NCI-H69 (cell line): ENCODE measurements at places on chromosomes 7 and 10.

GRCh38 chr10:63641799-63642198, 120.6 kb downstream of the REEP3 start:
- DNase-seq, result no peak

DNA sequence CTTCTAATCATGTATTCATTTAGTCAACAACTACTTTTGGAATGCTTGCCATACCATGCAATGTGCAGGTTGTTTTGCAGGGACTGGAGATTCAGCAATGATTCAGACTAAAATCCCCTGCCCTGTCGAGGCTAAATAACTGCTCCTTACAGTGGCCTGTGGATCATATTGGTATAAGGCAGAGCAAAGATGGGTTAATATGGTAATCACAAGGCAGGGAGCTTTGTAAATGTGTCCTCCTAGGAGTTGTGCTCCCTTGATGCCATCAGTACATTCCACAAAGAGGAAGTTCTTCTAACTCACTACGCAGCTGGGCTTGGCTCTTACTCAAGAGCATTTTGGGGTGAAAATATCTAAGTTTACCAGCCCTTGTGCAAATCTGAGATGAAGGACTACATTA, 614 bp upstream of the IFIT2 start:
- no peak for DNase-seq

GRCh38 chr10:12906051-12906541, 95.4 kb downstream of the CCDC3 start:
- no peak for DNase-seq

DNA sequence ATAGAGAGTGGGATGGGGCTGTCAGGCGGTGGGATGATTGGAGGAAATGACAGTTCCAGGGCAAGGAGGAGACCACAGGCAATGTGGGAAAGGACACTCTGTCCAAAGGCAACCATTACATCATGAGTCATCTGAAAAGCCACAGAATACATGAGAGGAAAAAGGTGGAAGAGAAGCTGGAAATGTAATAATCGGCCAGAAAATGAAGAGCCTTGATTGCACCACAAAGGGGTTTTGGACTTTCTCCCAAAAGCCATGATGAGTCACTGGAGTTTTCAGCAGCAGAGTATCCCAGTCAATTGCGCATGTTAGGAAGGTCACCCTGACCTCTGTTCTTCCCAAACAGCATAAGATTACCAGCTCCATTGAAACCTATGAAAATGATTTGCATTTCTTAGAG, 222.0 kb downstream of the LHFPL3 start:
- no peak for DNase-seq

- no peak for DNase-seq
These were observed 119.6 kb downstream of the ZMIZ1 start for GRCh38 chr10:79188154-79188965.

DNA sequence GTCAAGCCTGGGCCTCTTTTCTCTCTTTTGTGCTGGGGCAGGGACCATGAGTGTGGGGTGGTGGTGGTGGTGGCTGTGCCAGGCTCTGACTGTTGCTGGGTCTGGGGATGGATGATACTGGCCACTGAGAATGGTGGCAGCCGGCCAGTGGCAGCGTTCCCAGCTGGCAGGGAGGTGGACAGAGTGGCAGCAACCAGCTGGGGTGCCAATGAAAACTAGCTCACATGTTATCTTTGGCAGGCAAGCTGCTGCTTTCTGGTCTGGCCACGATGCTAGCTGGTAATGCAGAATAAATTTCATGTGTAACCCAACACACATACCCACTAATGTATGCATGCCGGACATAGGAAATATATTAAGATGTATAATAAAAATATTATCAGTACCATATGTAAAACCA, 95.0 kb upstream of the SLC26A5 start:
- DNase-seq, result no peak
